ENCODE measurements at places on chromosomes 1 and 21. TPM values are rescaled to one million over a fixed set of nuclear protein-coding genes. Genes with fewer than 3 reads are reported as not detected.

DENND1B gene
- total RNA-seq, result 19.5 TPM

DNA sequence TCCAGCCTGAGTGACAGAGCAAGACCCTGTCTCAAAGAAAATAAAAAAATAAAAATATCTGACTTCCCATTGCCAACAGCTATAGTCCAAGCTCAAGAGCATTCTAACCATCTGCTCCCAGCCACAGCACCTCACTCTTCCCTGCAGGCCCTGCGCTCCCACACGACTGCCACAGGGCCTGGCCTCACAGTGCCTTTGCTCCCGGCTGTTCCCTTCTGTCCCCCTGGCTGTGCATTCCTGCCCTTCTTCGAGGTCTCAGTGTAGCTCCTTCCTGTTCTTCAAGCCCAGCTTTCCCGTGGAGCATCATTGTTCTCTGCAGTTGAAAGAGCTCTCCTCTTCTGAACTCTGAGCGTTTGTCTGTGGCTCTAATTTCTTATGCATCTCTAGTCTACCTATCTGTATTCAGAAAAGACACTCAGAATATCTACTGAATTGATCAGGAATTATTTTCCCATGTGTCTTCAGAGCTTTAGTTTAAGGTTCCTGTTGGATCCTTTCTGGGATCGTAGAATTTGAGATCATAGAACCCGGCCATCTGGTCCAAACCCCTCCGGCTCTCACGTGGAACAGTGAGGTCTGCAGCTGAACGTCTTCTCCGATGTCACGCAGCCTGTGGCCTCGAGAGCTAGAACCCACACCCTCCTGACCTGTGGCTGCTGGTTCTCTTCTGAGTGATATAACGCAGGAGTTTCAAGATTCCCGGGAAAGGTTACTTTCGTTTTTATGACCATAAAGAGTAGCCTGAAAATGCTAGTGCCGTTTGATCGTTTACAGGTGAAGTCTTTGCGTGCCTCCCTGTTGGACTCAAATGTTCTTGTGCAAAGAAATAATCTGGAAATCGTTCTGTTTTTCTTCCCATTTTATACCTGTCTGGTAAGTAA lies 54.4 kb downstream of the DOP1B start:
- no peak for DNase-seq

- DNase-seq, result peak; percentile 64
Observed at GRCh38 chr1:91997607-91998195, 32.1 kb upstream of the EPHX4 start.

- peak; percentile 16 for DNase-seq
Observed at GRCh38 chr1:160083968-160084770, 2.8 kb downstream of the KCNJ9 start.

DNA sequence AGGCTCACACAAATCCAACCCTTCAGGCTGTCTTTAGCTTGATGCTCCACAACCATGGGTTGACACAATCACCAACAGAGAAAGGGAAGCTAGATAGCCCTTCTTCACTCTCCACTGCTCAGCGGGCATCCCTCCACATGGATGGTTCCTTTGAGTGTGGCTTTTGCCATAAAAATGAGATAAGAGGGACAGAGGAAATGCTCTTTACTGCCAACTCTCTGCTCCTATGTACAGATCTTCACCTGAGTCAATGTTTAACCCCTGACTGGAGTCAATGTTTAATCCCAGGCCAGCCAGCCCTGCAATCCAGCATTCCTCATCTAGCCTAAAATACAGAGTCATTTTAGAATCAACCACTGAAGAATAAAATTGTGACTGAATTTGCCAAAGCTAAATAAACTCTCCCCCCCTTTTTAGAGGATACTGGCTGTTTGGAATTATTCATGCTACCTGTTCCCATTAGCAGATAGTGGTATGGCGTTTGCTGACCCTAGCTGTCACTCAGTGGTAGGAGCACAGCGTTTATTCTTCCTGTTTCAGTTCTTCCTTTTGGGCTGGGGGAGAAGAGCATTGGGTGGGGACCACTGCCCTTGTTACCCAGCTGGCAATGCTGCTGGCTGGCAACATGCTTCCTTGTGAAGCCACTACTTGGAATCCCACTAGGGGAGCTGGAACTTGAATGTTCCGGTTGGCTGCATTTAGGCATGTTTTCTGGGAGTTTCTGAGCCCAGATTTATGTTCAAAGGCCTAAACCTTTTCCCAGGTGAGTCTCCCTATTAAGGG lies 5.2 kb upstream of the PIGR start:
- DNase-seq, result no peak
